Neural crest cell (in vitro differentiated cells): ENCODE measurements at places on chromosomes 2 and 18.

- DNase-seq: no peak
- H3K4me1 ChIP-seq: no peaks in the 10 kb centered on the region
- no peaks in the 10 kb centered on the region for H3K36me3 ChIP-seq
Observed at GRCh38 chr2:53188851-53189510, 578.6 kb upstream of the CHAC2 start.

GRCh38 chr2:207640661-207641060 is 15.5 kb upstream of the METTL21A start:
- H3K4me1 ChIP-seq: no peaks in the 10 kb centered on the region
- no peaks in the 10 kb centered on the region for H3K27me3 ChIP-seq
- no peaks in the 10 kb centered on the region for H3K36me3 ChIP-seq
- no peak overlapping the region for H3K4me3 ChIP-seq
- H3K27ac ChIP-seq: no peak overlapping the region

DNA sequence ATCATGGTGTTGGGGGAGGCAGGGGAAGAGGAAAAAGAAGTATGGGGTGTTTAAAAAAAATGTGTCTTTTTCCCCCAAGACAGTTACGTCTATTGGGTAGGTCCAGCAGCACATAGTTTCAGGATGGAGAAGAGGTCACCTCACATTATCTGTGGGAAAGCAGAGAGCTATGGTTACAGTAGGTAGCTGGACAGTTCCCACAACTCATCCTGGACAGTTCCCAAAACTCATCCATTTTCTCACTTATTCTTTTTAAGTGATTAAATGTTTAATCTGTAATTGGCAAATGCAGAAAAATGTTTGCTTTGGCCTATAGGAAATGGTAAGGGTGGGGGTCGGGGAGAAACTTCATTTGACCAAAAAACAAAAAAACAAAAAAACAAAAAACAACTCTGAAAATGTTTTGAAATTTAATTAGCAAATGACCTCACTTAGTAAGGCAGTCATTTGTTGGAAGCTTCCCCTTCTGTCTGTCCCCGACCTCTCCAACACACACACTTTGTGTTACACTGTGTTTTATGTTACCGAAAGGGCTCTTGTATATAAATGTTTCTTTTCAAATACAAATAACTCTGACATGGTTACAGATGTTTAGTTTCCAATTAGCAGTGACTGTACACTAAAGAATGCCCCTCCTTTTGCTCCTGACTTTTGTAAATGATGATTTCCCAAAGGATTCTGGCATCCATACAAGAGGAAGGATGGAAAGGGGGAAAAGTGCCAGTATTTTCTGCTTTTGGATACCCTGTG is 173.3 kb upstream of the ZFP36L2 start:
- no peaks in the 10 kb centered on the region for H3K4me1 ChIP-seq
- H3K27me3 ChIP-seq: no peaks in the 10 kb centered on the region
- no peak overlapping the region for H3K27ac ChIP-seq
- no peak for DNase-seq
- no peak overlapping the region for H3K4me3 ChIP-seq

GRCh38 chr2:16717477-16717876 is 51.8 kb upstream of the CYRIA start:
- H3K27me3 ChIP-seq: no peaks in the 10 kb centered on the region
- H3K4me3 ChIP-seq: no peak overlapping the region
- DNase-seq: no peak
- H3K27ac ChIP-seq: peak overlapping the region; percentile 64
- peaks cover 27% of the 10 kb centered on the region for H3K4me1 ChIP-seq
- no peaks in the 10 kb centered on the region for H3K36me3 ChIP-seq

DNA sequence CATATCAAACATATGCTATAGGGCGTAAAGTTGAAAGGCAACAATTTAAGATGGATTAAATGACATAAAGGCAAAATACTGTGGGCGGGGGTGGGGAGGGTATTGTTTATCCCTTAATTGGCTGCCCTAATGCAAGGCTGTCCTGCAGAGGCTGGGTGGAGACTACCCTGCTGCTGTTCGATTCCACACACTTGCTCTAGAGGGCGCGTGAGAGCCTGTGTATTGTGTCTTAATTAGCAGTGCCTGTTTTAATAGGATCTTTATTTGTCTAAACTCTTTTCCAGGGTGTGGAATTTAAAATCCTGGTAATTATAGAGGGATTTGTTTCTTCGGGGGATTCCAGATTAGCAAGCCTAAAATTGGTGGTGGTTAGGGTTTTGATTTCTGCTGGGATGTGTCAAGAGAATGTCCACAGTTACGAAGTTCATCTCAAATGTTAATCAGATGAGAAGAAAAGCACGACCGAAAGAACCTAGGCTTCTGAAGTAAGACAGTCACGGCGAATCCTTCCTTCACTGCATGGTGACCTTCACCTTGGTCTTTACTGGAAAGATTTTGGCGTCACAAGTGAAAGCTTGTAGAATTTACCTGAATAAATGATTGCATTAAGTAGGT is 103.5 kb upstream of the MAP3K20 start:
- peak; percentile 16 for DNase-seq
- H3K4me3 ChIP-seq: no peak overlapping the region
- H3K27ac ChIP-seq: no peak overlapping the region
- H3K36me3 ChIP-seq: no peaks in the 10 kb centered on the region
- H3K27me3 ChIP-seq: no peaks in the 10 kb centered on the region

- H3K4me1 ChIP-seq: peaks cover 12% of the 10 kb centered on the region
- DNase-seq: peak; percentile 91
- H3K27me3 ChIP-seq: peaks cover 15% of the 10 kb centered on the region
- H3K27ac ChIP-seq: no peak overlapping the region
- H3K36me3 ChIP-seq: no peaks in the 10 kb centered on the region
Observed at GRCh38 chr2:119290859-119291587, 67.4 kb downstream of the STEAP3 start.

- H3K4me3 ChIP-seq: no peak overlapping the region
- H3K27ac ChIP-seq: no peak overlapping the region
- DNase-seq: no peak
Observed at GRCh38 chr2:47636596-47637264, 146.2 kb upstream of the MSH6 start.

DNA sequence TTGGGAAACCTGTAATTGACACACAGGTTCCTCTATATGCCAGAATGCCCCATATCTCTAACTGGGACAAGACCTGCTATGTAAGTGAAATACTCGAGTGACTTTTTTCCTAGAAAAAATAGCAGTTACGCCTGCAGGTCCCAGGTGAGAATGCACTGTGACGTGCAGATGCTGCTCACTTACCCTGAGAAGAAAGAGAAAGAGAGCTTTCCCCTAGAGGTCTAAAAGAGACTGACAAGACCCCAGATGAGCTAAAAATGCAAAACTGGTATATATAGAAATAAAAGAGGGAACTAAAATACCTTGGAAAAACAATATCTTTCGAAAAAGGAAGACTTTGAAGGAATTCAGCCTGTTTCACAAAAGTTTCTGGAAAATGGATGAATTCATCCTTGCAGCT is 383.0 kb upstream of the DCC start:
- no peak for DNase-seq
- H3K4me1 ChIP-seq: no peaks in the 10 kb centered on the region
- no peak overlapping the region for H3K4me3 ChIP-seq
- no peak overlapping the region for H3K27ac ChIP-seq

DNA sequence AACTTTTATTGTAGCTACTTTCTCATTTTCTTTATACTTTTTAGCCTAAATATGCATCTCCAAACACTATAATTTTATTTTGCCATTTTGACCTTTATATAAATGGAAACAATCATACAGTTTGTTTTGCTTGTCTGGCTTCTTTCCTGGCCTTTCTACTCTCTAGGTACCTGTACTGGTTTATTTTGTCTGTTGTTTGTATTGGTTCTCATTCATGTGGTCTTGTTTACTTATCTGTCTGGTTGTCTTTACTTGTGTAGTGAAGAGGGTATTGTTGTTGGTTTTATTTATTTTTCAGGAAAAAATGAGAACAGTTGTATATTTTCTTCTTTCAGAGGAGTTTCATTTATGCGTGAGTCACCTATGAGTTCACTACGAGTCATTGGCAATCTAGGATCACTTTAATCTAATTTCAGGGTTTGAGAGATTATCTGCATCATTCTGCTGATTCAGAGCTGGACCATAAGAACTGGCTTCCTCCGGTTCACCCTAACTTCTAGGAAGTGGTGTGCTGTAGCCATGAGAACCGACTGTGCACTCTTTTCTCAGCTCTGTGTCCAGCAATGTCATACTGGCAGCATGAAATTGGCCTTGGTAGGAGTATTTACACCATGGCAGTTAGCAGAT is 33.1 kb upstream of the HDAC4 start:
- H3K4me3 ChIP-seq: no peak overlapping the region
- peaks cover 6% of the 10 kb centered on the region for H3K27me3 ChIP-seq
- H3K4me1 ChIP-seq: no peaks in the 10 kb centered on the region
- no peaks in the 10 kb centered on the region for H3K36me3 ChIP-seq

DNA sequence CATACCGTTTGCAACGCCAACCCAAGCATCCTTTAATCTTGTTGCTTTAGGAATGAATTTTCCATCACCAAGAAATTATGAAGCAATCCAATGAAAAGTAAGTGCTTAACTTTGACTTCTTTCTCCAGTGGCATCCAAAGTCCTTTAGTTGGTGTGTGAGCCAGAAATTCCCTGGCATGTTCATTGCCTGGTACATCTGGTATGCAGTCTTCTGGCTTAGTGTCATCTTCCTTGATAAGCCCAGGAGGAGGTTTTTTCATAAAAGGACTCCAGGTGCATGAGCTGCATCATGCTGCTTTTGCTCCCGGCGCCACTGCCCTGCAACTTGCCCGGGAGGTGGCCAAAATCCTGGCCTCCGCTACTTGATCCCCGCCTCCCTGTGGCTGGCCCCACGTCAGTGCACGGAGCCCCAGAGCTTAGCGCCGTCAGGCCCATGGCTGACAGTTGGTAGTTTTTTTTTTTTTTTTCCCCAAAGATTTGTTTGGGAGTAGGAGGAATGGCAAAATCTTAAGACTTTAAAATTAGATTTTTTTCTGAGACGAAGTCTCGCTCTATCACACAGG is 58.7 kb downstream of the PUM2 start:
- no peak overlapping the region for H3K4me3 ChIP-seq
- peaks cover 17% of the 10 kb centered on the region for H3K36me3 ChIP-seq
- no peaks in the 10 kb centered on the region for H3K27me3 ChIP-seq
- H3K27ac ChIP-seq: no peak overlapping the region

GRCh38 chr18:79930020-79930642 is 21.3 kb downstream of the SLC66A2 start:
- DNase-seq: no peak
- H3K27me3 ChIP-seq: no peaks in the 10 kb centered on the region
- H3K27ac ChIP-seq: no peak overlapping the region
- peaks cover 15% of the 10 kb centered on the region for H3K4me1 ChIP-seq
- no peak overlapping the region for H3K4me3 ChIP-seq

- no peak overlapping the region for H3K27ac ChIP-seq
- no peak overlapping the region for H3K4me3 ChIP-seq
- H3K36me3 ChIP-seq: no peaks in the 10 kb centered on the region
- no peaks in the 10 kb centered on the region for H3K27me3 ChIP-seq
Observed at GRCh38 chr18:26103579-26103978, 13.2 kb upstream of the SS18 start.

- no peak overlapping the region for H3K27ac ChIP-seq
- H3K36me3 ChIP-seq: no peaks in the 10 kb centered on the region
- H3K4me3 ChIP-seq: no peak overlapping the region
- H3K4me1 ChIP-seq: no peaks in the 10 kb centered on the region
- no peaks in the 10 kb centered on the region for H3K27me3 ChIP-seq
- DNase-seq: no peak
Observed at GRCh38 chr2:146632707-146633106, 1212.1 kb upstream of the ACVR2A start.

- peaks cover 20% of the 10 kb centered on the region for H3K4me1 ChIP-seq
- H3K27me3 ChIP-seq: no peaks in the 10 kb centered on the region
- no peak overlapping the region for H3K27ac ChIP-seq
- H3K4me3 ChIP-seq: no peak overlapping the region
Observed at GRCh38 chr2:100544911-100545596, 17.7 kb upstream of the PDCL3 start.

DNA sequence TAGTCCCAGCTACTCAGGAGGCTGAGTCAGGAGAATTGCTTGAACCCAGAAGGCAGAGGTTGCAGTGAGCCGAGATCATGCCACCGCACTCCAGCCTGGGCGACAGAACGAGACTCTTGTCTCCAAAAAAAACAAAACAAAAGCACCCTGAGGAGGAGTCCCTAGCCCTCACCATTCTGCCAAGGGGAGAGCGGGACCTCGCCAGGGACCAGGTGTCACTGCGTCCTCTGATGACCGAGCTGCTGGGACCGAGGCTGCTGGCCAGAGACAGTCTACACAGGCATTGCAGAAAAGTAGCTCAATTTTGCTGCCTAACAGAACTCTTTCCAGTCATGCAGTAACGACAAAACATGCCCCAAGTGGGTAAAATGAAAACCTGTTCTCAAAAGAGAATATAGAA is 18.4 kb downstream of the NCK2 start:
- no peaks in the 10 kb centered on the region for H3K36me3 ChIP-seq
- H3K27me3 ChIP-seq: no peaks in the 10 kb centered on the region
- DNase-seq: no peak

DNA sequence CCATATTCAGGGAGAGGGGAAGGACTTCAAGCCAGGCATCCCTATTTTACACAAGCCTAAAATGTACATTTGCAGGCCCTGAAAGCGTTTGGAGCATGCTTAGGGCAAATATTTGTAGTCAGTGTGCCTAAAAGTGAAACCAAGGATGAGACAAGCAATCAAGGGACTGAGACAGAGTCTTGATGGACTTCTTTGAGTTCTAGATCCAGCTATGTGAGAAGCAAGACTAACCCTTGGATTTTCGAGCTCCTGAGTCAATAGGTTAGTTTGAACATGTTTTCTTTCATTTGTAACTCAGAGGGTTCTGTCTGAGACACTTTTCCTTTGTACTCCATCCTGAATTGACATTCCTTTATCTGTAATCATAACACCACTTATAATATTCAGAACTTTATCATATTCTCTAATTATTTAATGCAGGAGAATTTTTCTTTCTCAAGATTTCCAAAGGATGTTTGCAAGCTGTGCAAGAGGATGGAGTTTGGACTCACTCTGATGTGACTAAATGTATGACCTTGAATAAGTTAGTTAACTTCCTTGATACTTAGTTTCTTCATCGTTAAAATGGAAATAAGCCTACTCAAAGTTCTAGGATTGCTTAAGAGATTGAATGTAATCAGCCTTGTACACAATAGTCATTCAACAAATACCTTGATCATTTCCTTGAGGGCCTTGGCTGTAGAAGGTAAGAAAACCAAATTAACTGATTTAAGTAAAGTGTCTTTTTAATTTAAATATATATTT is 1237.8 kb upstream of the ZEB2 start:
- H3K27ac ChIP-seq: no peak overlapping the region
- H3K27me3 ChIP-seq: no peaks in the 10 kb centered on the region
- H3K36me3 ChIP-seq: no peaks in the 10 kb centered on the region
- no peak overlapping the region for H3K4me3 ChIP-seq

DNA sequence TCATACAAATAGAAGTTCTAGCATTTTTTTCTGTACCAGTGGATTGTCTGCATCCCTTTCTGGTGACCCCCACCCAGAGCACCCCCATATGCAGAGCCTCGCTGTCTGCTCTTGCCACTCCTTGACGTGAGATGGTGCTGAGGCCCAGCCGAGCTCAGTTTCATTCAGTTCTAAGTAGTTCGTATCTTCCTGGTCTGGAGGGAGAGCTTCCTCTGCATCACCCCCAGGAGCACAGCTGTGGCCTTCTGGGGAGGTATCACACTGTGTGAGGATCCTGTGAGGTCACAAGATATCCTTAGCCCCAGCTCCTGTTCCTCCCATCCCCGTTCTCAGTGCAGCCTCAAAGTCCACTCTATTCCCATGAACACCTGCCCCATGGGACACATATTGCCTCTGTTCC is 132.7 kb downstream of the PTGR3 start:
- H3K4me1 ChIP-seq: peaks cover under 1% of the 10 kb centered on the region
- H3K4me3 ChIP-seq: no peak overlapping the region

GRCh38 chr2:61620244-61621159 is 82.3 kb upstream of the XPO1 start:
- no peak overlapping the region for H3K4me3 ChIP-seq
- no peaks in the 10 kb centered on the region for H3K36me3 ChIP-seq
- H3K4me1 ChIP-seq: no peaks in the 10 kb centered on the region
- no peak overlapping the region for H3K27ac ChIP-seq
